ENCODE measurements at places on chromosomes 7 and 10. TPM values are rescaled to one million over a fixed set of nuclear protein-coding genes. Genes with fewer than 3 reads are reported as not detected.

DNA sequence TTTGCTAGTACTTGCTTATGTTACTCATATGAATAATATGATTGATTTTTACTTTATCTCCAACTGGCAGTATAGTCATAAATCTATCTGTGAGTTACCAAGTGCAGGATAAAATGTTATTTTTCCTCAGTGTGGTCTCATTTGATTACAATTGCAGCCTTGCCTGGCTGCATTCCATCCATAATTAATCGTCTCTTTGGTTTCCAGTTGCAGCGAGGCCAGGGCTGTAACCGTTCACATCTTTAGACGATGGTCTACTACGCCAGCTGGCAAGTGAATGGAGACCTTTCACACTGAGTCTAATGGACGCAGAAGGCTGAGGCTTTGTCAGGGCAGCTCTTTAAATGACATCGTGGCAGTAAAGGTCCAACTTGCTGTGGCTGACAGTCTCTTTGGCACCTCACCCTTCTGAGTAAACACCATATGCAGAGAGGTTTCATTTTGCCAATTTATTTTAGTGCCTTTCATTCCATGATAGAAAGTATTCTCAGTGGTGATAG is 84.0 kb downstream of the ARL4A start:
- H3K4me3 ChIP-seq: peak overlapping the region; percentile 60
- no peaks in the 10 kb centered on the region for H3K27me3 ChIP-seq
- peaks cover 18% of the 10 kb centered on the region for H3K4me1 ChIP-seq
- no peak for DNase-seq

DNA sequence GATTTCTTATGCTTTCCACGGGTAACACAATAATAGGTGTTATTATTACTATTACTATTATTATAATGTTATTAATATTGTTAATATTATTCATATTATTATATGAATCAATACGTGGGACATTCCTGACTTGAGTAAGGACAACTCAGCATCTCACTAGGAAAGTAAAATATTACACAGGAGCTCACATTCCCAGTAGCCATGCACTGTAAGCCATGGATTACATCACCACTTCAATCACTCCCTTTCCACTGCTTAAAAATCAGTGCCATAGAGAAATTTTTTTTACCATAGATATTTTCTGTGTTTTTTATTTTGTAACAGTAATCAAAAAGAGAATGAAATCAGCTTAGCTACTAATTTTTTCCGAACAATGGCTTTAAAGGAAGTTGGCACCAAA is 68.5 kb upstream of the DGKI start:
- H3K4me1 ChIP-seq: peaks cover 3% of the 10 kb centered on the region
- no peak overlapping the region for H3K4me3 ChIP-seq

DNA sequence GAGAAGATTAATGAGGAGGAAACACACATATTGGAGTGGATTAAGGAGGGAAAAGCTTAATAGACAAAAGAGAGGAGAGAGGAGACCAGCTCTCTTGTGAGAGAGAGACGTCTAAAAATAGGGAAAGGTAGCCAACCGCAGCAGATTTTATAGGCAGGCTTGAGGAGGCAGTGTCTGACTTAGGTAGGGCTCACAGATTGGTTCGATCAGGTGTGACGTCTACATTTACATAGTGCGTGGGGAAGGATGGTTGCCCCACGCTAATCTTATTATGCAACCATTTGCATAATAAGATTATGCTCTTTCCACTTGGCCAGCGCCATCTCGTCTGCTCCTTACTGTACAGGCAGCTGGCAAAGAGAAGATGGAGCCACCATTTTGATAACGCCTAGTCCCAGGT is 122.0 kb downstream of the MARCHF5 start:
- DNase-seq: no peak
- H3K27me3 ChIP-seq: no peaks in the 10 kb centered on the region
- H3K4me3 ChIP-seq: no peak overlapping the region
- H3K27ac ChIP-seq: no peak overlapping the region

TRIL gene
- total RNA-seq: 0.29 TPM

MKX gene
- 15.3 TPM for total RNA-seq

All from osteoblast (primary cell).